ENCODE measurements at places on chromosomes 6 and 20. TPM values are rescaled to one million over a fixed set of nuclear protein-coding genes. Genes with fewer than 3 reads are reported as not detected.

DNA sequence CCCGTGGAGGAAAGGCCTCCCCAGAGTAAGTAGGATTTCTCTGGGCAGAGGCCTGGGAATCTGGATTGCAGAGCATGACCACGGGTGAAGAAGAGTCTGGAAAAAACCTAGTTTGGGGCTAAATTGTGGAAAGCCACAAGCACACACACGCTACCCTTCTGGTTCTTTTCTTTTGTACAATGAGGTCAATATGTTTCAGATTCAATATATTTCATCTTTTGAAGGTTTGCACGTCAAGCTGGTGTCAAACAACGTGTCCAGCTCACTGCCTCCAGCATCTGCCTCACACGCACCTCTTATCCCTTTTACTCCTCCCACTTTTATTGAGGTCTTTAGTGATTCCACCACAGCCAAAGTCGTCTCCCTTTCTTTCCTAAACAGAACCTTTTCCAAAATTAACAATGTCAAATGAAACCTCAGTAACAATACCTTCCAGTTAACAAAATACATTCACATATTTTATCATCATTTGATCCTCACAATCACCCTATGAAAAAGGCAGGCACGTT is 773 bp upstream of the EPB41L2 start:
- no peak for DNase-seq

DNA sequence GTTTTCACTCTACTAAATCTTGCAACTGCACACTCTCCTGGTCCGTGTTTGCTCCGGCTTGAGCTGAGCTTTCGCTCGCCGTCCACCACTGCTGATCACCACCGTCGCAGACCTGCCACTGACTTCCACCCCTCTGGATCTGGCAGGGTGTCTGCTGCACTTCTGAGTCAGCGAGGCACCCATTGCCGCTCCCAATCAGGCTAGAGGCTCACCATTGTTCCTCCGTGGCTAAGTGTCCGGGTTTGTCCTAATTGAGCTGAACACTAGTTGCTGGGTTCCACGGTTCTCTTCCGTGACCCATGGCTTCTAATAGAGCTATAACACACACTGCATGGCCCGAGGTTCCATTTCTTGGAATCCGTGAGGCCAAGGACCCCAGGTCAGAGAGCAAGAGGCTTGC is 98.6 kb upstream of the GPR6 start:
- DNase-seq, result no peak

DNA sequence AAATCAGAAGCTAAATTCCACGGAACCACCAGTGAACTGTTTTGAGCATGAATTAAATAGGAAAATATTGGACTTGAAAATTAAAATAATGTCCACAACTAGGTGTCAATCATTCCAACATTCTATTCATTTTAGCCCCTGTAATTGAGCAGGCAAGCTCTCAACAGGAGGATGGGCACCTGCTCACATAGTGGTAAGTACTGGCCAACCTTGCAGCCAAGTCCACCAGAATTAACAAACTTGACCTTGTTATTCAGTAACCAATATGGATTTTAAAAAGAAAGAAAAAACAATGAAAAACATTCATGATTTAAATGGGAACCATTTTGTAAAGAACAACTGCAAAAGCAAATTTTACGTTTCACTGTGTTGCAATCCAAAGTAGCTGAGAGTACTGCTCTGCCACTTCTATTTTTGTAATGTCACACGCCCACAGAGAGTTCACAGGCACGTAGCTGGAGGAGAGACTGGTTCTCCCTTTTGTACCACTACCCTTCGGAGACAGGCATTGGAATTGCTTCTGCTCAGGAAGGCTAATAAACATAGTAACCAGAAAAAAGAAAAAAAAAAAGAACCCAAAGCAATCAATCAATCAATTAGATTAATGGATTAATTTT is 75.2 kb upstream of the F13A1 start:
- no peak for DNase-seq

DNA sequence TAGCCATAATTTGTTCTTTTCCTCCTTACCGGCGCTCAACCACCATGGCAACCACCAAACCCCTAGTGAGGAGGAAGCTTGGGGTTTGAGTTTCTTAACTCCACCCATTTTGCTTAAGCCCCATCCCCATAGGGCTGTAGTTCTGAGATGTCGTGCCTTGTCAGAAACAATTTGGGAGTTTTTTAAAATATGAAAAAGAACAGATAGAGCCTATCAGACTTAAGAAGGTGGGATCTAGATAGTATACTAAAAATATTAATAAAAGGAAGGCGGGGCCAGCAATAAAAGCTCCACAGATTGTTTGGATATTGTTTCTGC is 5.6 kb downstream of the BRD2 start:
- DNase-seq, result no peak

The SLC26A8 gene
- 0.33 TPM for total RNA-seq

DNA sequence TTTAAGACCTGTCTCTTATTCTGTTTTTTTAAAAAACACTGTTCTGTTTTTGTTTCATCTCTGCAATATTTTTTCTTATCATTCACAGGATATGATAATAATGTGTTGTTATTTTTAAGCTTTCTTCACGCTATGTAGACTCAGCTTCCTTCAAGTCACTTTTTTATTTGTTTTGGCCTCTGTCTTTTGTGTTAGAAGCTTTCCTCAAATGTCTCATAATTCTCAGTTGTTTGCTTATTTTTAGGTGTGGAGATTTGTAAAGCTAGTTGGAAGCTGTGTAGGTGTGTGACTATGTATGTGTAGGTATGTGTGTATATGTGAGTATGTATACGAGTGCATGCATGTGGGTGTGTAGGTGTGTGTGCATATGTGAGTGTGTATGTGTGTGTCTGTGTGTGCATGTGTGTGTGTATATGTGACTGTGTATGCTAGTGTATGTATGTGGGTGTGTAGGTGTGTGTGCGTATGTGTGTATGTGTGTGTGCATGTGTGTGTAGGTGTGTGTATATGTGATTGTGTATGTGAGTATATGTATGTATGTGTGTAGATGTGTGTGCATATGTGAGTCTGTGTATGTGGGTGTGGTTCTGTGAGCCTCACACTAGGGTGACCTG is 16.3 kb upstream of the VEGFA start:
- no peak for DNase-seq

GRCh38 chr20:10368702-10369041 is 65.3 kb downstream of the MKKS start:
- no peak for DNase-seq

The BPIFA3 gene
- not detected for total RNA-seq

GRCh38 chr6:162942866-162943265 is 215.1 kb downstream of the PACRG start:
- no peak for DNase-seq
